Inflammatory macrophage (primary cell): ENCODE measurements at places on chromosomes 3 and 15.

DNA sequence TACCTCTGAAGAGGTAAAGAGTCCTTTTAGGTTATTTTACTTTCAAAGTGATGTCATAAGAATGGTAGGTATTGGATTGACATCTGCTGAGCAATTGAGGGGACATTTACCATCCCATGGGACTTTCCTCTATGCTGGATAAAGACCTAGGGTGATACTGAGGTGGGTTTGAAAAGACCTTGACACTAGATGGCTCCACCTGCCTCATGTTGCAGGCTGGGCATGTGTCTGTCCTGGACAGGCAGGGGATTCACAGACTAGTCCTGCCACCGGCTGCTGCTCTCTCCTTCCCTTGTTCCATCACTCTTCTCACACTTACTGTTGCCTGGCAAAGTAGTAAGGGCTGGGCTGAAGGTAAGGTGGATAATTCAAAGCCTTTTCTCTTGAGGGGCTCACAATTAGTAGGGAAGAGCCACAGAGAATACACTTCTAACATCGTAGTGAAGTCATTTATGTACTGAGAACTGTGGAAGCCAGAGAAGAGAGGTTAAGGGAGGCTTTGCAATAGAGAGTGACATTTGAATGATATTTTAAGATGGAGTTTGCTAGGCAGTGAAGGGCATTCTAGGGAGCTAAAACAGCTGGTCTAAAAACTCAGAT, 27.7 kb downstream of the TRAK1 start:
- DNase-seq = no peak

GRCh38 chr3:45322616-45323015, 65.8 kb upstream of the LARS2 start:
- DNase-seq = no peak

GRCh38 chr3:137647179-137647578, 116.9 kb upstream of the SOX14 start:
- no peak for DNase-seq

GRCh38 chr3:123298903-123299302, 97.2 kb downstream of the SEC22A start:
- DNase-seq = no peak

- no peak for DNase-seq
Measured at GRCh38 chr3:32945136-32945535, 6.3 kb upstream of the CCR4 start.

GRCh38 chr15:63169788-63170187, 12.5 kb upstream of the RPS27L start:
- no peak for DNase-seq

DNA sequence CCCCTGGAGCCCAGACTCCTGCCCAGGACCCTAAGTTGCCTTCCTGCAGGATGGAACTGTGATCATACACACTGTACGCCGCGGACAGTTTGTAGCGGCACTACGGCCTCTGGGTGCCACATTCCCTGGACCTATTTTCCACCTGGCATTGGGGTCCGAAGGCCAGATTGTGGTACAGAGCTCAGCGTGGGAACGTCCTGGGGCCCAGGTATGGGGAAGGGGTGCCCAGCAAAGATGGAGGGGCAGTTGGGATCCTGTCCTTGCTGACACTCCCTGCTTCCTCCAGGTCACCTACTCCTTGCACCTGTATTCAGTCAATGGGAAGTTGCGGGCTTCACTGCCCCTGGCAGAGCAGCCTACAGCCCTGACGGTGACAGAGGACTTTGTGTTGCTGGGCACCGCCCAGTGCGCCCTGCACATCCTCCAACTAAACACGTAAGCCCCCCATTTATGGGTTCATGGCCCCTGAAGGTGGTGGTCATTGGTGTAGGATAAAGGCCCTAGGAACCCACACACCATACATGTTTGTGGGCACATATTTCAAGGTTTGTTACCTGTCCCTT, 28.8 kb downstream of the NBEAL2 start:
- DNase-seq = no peak

DNA sequence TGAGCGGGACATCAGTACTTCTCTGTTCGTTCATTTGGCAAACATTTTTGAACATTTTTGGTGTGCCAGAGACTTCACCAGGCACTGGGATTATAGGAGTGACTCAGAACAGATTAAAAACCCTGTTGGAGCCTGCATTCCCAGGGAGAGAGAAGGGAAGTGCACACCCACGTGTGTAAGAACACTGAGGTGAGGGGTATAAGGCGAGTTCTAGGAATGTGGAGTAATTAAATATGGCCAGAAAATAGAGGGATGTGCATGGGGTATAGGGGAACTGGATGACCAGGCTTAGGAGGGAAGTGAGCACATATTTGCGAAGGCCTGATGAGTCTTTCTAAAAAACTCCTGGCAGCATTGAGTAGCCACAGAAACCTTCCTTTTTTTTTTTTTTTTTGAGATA, 401.2 kb upstream of the C2CD4B start:
- no peak for DNase-seq

DNA sequence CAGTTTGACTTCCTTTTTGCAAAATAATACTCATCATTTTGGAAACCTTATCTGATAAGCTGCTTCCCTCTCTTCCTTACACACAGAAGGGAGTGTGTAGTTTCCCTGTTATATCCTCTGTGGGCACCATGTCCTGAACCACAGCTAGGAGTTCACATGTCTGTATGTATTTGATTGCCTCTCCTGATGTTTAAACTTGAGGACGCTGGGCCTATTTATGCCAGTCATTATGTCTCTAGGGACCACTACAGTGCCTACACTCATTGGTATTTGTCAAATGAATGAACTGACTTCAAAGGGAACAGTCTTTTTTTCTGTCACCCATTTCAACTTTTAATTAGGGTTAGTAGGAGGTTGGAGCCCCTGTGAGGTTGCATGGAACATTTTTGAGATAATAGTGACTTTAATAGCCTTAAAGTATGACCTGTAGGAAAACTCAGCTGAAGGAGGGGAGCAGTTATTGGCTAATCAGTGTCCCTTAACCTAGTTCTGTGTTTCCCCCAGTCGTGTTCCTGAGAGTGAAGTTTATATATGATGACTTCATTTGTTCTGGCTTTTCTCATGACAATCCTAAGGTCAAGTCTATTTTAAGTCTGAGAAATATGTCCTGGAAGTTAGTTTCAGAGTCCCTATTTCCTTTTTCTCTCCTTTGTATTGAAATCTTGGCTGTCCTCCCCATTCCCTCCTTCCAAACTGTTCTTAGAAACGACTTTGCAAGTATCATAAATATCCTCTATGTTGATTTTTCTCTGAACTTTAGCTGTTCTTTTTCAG, 28.9 kb downstream of the PDE8A start:
- DNase-seq = peak; percentile 67

DNA sequence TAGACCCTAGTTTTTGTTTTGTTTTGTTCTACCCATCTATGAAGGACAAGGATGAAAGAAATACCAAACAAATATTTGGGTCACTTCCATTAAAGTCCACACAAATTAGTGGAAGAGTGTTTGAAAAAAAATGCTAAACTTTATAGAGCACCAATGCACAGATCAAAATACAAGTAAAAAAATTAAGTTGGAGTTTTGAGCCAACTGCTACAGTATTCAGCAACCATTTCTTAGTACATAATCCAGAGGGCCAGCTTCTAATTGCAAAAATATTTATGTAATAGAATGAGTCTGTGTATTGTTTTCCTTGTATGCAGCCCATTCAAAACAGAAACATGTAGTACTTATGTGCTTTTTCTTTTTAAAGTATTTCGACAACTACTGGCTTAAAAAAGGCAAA, 121.1 kb downstream of the CBLB start:
- no peak for DNase-seq

- DNase-seq = no peak
Measured at GRCh38 chr3:15781131-15781530, 16.6 kb downstream of the ANKRD28 start.

DNA sequence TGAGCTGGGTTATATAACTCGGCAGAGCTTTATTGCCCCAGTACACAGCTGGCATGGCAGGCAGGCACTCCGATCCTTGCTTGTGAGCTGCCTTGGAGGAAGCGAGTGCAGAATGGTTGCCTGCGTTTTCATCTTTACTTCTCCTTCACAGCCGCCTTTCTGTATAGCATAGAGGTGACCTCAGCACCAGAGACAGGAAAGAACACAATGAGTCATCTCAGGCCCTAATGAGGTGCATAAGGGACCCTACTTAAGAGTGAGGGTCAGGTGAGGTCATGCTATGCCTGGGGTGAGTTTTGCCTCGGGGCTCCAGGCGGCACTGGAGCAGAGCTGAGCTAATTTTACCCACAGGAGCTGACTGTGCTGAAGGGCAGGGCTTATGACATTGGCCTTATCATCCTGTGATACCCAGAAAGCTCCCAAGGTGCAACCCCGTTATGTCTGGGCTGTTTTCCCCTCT, 43.5 kb downstream of the LPP start:
- DNase-seq = peak; percentile 61

DNA sequence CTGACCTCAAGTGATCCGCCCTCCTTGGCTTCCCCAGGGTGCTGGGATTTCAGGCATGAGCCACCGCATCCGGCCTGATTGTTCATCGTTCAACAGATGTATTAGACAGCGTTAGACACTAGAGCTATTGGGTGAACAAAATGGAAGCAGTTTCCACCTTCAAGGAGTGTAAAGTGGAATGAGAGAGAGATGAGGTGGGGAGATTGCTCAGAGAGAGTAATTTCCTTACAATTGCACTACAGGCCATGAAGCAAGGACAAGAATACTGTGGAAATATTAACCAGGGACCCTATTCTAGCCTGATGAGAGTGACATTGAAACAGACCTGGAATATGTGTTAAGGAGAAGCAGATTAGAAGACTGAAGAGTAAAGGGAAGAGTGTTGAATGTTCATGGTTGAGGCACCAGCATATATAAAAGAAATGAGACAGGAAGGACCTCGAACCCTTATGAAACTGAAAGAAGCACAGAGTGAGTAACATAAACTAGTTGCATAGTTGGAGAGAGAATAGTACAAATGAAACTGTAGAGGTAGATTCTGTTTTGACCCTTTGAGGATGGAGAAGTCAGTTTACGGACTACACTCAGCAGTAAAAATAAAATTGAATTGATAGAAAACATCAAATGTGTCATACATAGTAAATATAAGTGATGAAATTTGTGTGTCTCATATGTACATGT, 7.2 kb downstream of the RTF1 start:
- DNase-seq = no peak

GRCh38 chr3:26718315-26718714, 95.7 kb downstream of the LRRC3B start:
- no peak for DNase-seq

- DNase-seq = no peak
Measured at GRCh38 chr15:34039790-34040113, 748 bp upstream of the AVEN start.

DNA sequence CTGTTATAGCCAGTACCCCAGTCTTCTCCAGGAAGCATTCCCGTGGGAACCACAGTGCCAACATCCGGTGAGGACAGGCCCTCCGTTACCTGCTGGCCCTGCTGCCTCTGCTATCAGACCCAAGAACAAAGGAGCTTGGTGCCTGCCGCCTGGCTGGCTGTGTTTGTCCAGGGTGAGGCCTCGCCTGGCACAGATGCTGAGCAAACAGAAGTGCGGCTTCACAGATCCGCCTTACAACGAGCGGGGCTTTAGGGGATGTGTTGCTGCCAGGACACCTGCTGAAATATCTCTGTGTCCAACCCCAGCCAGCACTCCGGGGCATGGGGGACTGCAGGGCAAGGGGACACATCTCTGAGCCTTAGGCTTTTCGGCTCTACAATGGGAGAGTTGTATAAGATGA, 2.2 kb upstream of the EPHB3 start:
- DNase-seq = no peak

GRCh38 chr3:54202651-54203248, 80.4 kb downstream of the CACNA2D3 start:
- DNase-seq = no peak

- no peak for DNase-seq
Measured at GRCh38 chr15:25136119-25136518, 181.3 kb downstream of the SNRPN start.

- DNase-seq = no peak
Measured at GRCh38 chr3:12612514-12613226, 51.2 kb downstream of the RAF1 start.

DNA sequence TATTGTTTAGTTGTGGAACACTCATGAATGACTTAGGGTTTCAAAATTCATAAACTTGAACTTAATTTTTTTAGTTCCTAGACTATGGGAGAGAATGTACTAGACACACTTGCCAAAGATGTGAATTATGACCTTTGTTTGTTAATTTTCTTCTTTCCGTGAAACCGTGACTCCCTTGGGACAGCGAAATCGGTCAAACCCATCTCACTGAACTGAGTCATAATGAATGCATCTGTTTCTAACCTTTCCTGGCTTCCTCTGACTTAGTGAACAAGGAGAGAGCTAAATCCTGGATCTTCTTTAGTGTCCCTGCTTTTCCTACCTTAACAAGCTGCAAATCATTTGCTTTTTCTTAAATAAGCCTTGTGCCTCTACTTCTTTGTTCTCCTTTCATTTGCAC, 85.5 kb downstream of the LARS2 start:
- DNase-seq = no peak

GRCh38 chr3:183378008-183378407, 50.4 kb downstream of the MCF2L2 start:
- no peak for DNase-seq

DNA sequence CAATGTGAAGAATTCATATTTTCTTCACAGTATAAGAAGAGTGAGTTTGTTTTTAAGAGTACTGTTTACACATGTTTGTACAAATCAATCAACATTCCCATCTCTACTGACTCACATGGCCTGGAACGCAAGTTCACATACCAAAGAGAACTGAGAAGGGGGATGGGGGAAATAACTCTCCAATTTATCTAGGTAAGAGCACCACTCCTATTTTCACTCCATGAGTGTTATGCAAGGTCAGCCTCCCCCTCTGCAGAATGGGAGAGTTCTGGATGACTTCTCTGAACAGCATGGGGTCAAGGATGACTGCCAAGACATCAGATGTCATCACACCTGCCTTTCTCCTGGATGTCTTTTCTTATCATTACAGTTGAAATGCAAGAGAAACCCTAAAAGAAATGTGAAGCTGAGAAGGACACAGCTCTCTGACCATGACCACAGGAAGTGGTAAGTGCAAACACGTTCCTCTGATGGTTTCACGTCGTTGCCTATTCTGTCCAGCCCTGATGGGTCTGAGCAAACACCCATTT, 95.2 kb downstream of the SEMA6D start:
- no peak for DNase-seq

- DNase-seq = no peak
Measured at GRCh38 chr3:118890206-118890605, 144.4 kb downstream of the IGSF11 start.

DNA sequence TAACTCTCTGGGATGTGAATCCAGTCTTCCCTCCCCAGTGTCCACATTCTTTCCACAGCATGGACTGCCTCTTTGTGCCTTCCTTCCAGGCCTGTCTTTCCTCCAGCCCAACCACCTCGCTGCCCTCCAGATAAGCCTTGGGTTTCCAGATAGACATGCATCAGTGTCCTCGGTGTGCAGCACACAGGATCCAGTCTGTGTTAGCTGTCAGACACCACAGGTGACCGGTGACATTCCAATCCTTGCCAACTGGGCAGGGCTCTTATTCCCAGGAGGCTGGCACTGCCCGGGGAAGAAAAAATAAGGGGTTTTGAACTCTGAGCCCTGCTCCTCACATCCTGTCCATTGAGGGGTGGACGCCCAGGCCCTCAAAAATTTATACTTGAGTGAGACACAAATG, 6.0 kb upstream of the SLC6A1 start:
- no peak for DNase-seq

- DNase-seq = peak; percentile 45
Measured at GRCh38 chr3:36904641-36905040, 40.2 kb downstream of the TRANK1 start.
